ENCODE measurements at places on chromosomes 12 and 14. TPM values are rescaled to one million over a fixed set of nuclear protein-coding genes. Genes with fewer than 3 reads are reported as not detected.
A peak's percentile ranks its signal among the peaks of the same experiment; 100 is the strongest.

The LRP1-AS gene
- not detected for polyA plus RNA-seq

The SYNDIG1L gene
- polyA plus RNA-seq = not detected

The DPPA3 gene
- not detected for polyA plus RNA-seq

The ALX1 gene
- polyA plus RNA-seq = not detected

The GLS2 gene
- polyA plus RNA-seq = 0.63 TPM

GRCh38 chr12:100368066-100368465, 11.2 kb downstream of the SLC17A8 start:
- DNase-seq = no peak

DNA sequence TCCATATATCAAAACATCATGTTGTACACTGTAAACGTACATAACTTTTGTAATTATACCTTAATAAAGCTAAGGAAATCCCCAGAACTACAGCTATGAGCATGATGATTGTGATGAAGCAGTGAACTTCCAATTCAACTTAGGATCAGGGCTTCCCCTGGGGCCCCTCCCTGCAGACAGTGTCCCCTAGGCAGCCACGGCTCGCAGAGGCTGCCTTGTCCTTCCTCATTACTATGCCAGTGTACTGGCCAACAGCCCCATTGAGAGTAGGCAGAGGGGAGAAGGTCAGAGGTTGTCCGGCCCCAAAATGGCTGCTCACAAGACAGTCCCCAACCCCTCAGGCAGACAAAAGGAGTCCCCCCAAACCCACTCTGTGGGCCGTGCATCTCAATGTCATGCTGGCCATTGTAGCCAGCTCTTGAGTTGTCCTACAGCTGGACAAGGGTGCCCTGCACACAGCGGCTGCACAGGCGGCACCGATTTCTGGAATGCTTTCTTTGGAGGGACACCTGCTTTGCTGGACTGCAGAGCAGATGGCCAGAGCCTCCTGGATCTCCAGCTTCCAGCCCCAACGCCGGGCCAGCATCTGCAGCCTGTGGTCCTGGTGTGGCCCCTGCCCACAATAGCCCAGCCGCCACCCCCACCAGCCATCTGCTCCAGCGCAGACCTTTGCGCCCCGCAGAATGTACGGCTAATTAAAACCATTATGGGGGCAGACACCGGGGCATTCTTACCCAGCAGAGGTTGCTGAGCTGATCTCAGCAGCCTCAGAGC, 46.1 kb downstream of the NIN start:
- no peak for DNase-seq

GRCh38 chr12:114931025-114931424, 247.1 kb upstream of the TBX3 start:
- DNase-seq = no peak

DNA sequence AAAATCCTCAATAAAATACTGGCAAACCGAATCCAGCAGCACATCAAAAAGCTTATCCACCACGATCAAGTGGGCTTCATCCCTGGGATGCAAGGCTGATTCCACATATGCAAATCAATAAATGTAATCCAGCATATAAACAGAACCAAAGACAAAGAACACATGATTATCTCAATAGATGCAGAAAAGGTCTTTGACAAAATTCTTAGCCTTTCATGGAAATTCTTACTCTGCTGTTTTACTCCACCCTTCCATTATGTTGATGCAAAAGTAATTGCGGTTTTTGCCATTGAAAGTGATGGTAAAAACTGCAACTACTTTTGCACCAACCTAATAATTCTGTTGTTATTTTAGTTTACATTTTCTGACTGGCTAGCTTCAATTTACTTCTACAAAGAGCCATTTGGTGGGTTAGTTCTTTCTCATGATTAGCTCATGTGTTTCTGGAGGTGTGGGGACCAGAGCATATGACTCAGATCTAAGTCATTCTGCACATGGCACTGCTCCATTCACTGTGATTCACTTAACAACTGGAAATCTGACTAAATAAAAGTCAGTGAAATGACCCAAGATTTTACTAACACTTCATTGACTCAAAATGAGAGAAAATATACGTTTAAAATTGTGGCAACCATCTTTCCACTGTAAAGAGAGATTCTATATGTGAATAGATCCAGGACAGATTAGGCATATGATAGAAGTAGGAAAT, 99.9 kb downstream of the TMTC3 start:
- DNase-seq = peak; percentile 73

DNA sequence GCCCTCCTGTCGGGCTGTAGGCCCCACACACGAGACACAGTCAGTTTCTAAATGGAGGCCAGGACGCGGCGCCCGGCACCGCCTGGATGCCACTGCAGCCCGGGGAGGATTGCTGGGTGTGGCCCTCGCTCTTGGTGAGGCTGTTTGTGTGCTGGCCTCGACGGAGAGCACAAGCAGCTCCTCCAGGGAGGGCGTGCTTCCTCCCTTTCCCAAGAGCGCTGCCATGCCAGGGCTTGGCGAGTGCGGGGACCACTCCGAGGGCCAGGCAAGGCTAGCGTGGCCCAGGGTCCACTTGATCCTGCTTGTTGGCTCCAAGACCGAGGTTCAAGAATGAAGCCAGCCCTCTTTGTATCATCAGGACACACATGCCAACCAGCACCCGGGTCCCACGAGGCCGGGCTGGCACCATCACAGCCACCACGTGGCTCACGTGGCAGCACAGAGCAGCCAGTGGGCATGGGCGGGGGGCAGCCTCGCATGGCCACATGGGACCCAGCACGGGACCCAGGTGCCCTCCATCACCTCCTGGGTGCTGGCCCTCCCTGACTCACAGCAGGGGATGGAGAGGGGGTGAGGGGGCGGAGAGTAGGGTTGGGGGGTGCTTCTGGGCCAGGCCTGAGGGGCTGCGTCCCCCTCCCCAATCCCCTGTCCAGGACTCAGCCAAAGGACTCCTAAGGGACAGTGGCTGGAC, 71.2 kb downstream of the NOC4L start:
- DNase-seq = no peak

GRCh38 chr12:7354529-7354928, 50.7 kb downstream of the ACSM4 start:
- no peak for DNase-seq

- DNase-seq = no peak
Measured at GRCh38 chr12:50065726-50066310, 8.4 kb downstream of the ASIC1 start.

All from keratinocyte (primary cell).